ENCODE measurements at places on chromosomes 11 and 22.
A peak's percentile ranks its signal among the peaks of the same experiment; 100 is the strongest.

DNA sequence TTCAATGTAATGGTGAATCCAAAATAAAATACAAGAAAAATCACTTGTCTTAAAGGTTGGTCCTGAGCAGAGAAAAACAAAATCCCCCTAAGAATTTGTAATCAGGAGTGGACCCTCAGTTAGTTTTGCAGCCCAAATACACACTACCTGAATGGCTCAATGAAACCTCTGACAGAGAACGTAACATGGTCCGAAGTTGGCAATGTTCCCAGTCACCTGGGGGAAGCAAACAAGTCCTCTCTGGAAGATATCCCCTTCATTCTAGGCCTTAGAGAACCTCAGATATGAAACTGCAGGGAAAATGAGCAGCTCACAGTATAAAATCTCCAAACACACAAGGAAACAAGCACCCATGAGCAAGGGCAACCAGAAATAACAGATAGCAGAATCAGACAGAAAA lies 58.2 kb downstream of the MORC2 start:
- DNase-seq: no peak

DNA sequence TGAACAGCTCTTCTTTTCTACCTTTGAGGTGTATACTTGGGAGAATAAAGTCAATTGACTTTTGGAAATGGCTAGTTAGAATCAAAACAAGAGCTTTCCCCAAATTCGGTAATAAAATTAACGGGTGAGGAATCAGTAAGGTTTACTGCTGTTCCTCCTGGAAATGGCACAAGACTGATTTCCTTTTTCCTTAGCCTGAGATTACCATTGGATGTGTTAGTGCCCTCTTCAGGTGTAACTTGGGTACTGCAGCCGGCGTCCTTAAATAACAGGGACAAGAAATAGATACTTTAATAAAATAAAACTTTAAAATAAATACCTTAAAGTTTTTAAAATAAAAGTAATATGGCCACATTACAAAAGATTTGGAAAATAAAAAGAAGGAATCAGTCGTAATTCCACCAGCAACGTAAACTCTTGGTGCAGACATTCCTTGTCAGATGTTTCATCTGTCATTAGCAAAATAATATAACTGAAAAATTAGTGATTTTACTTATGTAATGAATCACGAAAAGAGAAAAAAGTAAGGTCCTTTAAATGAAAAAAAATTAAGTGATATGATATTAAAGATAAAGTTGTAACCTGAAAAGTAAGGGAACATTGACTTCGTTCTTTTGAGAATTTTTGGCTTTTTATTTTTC lies 29.7 kb downstream of the ZFTA start:
- peak; percentile 51 for DNase-seq

GRCh38 chr22:43342347-43343261 lies 568 bp downstream of the SCUBE1 start:
- no peak for DNase-seq

DNA sequence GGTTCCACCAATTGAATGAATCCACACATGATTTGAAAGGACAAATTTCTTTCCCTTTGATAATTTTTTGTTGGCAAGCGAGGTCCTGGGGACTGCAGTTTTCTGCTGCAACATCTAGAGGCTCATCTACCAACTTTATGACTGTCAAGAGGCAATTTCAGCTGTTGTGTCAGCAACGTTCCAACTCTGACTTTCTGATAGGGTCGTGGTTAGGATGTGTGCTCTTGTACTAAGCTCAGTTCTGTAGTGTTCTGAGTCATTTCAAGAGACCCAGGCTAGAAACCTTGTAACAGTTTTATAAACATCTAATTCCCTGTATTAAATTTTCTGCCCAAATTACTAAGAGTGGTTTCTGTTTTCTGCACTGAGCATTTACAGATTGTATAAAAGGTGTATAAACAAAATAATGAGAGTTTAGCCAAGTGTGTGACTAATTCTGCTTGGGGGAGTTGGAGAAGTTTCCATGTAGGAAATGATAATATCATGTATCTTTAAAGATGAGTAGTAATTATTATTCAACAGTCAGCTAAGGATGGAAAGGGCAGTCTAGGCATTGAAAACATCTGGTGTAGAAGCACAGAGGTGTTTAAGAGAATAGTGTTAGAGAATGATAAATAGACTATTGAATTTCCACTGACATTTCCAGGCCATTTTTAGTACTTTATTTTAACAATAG lies 72.2 kb downstream of the RBMXL2 start:
- no peak for DNase-seq

GRCh38 chr22:49241174-49241851 lies 586.4 kb downstream of the BRD1 start:
- DNase-seq: no peak

- no peak for DNase-seq
These were observed 1718.4 kb downstream of the LRRC4C start for GRCh38 chr11:39741066-39741465.

- DNase-seq: no peak
These were observed 1387.5 kb downstream of the BRD1 start for GRCh38 chr22:48440176-48440575.

DNA sequence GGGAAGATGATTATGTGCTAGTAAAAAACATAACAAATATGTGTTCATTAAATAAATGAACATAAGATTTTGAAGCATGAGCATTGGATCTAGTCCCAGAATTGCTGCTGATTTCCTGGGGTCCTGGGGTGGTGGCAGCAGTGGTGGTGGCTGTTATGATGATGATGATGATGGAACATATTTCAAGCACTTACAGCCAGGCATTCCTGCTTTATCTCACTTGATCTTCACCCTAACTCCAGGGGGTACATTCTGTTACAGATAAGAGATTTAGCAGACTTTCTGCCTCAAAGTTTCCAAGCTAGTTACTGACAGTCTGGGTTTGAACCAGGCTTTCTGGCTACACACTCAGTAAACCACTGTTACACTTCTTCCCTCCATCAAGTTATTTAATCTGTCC lies 5.2 kb downstream of the TRAPPC4 start:
- DNase-seq: no peak

- DNase-seq: no peak
These were observed 151.7 kb downstream of the SPON1 start for GRCh38 chr11:14114269-14114668.

- DNase-seq: no peak
These were observed 658 bp downstream of the C11orf71 start for GRCh38 chr11:114399490-114400215.

DNA sequence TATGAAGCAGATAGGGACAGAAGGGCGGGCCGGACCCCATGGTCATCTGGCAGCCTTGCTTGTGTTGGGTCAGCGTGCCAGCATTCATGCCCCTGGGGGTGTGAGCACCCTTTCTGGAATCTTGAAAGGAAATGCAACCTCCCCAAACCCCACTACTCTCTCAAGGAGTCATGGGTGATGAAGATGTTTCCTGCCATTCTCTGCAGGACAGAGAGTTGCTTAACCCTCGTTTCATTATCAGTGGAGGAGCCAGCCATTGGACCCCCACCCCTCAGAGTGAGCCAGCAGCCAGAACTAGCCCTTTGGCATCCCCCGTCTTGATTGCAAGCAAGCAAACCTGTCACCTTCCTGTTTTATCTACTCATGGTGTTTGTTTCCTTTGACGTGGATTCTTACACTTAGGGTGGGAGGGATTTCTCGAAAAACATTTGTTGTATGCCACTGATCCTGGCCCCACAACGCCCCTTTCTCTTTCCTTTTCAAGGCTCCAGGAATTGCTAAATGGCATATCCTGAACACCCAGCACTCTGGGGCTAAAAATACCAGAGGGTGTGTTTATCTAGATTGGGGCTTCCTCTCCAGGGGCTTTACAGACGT lies 258.3 kb downstream of the ETS1 start:
- no peak for DNase-seq

DNA sequence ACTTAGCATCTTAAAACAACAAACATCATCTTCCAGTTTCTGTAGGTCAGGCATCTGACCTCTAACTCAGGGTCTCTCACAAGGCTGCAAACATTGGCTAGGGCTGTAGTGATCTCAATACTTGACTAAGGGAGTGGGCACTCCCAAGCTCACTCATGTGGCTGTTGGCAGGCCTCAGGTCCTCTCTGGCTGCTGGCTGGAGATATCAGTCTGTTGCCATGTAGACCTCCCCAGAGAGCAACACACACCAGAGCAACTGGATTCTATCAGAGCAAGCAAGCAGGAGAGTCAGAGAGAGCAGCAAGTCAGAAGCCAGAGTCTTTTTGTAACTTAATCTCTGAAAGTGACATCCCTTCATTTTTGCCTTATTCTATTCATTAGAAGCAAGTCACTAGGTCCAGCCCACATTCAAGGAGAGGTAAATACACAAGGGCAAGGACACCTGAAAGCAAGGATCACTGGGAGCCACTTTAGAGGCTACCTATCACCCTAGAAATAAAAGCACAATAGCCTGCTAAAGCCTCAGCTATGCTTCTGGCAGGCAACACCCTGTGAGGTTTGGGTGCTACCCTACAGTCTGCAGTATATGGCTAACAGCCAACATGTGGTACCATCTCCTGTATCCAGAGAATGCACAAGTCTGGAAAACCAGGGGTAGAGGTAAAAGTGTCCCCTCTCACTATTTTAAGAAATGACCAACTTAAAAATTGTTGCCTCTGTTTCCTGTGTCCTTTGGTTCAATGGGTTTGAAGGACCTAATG lies 33.5 kb upstream of the CD44 start:
- no peak for DNase-seq

GRCh38 chr11:8340296-8340695 lies 76.6 kb upstream of the LMO1 start:
- no peak for DNase-seq

- no peak for DNase-seq
These were observed 87.3 kb downstream of the CCDC73 start for GRCh38 chr11:32706985-32707741.

DNA sequence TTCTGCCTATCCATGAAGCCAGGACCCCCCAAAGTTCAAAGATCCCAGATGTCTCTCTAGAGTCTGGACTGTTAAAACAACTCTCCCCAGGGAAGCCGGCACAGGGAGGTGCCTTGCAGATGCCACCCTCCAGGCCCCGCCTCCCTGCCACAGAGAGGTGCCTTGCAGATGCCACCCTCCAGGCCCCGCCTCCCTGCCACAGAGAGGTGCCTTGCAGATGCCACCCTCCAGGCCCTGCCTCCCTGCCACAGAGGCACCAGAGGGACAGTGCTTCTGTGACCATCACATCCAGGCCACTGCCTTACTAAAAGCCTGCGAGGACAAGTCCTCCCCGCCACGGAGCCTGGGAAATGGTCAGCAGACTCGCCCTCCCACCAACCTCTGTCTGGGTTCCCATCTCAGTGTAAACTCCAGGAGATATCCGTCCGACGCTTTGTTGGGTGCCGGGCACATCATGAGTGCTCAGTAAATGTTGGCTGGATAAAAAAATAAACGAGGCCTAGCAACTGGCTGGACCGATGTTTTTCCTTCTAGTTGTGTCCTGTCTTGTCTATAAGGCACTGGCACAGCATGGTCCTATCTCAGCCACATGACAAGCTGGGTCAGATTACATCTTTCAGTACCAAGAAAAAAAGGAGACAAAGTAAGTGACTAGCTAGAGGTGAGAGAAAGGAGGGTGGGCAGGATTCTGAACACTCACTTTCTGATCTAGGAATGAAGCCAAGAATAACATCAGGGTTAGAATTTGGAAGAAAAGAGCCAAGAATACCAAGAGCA lies 91.2 kb upstream of the CSNK2A3 start:
- DNase-seq: no peak

DNA sequence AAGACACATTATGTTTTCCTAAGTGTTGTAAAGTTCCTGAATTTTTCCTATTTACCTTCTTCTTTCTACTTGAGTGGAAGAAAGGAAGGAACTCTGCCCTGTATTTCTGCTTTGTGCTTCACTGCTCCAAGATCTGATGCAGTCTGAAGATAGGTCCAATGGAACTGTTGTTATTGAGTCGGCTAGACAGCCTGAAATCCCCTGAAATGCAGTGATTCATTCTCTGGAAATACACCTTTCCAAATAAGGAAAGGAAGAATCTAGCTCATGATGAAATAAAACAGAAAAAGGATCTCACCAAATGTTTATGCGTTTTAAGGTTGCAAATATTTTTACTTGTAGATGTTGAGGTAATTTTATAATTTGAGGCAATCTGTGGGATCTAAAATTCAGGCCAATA lies 322.8 kb downstream of the GUCY1A2 start:
- no peak for DNase-seq

- no peak for DNase-seq
These were observed 1.9 kb downstream of the P2RX6 start for GRCh38 chr22:21016644-21017420.

- no peak for DNase-seq
These were observed 368.7 kb upstream of the TENM4 start for GRCh38 chr11:79809487-79809886.

GRCh38 chr22:17897858-17898257 lies 123.6 kb upstream of the BID start:
- no peak for DNase-seq

GRCh38 chr11:120746376-120746775 lies 234.8 kb downstream of the GRIK4 start:
- DNase-seq: no peak

DNA sequence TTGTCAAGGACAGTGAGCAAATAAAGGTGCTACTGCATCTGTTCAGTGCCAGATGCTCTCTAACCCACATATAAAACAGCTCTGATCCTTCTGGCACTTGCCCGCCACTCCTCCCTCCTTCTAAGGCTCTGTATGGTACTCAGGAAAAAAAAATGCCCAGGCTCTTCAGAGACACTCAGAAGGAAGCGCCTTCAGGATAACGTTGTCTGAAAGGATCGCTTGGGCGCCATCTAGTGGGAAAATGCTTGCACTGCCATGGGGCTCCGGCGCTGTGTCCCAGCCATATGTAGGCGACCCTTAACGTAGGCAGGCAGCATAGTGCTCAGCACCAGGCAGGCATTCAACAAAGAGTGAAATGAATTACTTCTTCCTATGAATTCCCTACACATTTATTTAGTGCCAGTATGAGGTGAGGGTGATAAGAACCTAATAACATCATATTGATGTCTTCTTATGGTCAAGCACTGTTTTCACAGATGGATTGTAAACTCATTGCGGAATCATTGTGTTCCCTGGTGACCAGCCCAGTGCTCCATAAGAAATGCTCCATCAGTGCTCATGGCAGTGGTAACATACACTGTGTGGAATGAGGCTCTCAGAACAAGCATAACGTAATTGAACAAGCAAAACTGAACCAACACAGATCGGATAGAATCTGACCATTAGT lies 39.6 kb downstream of the PAMR1 start:
- DNase-seq: peak; percentile 44

GRCh38 chr11:102653744-102654291 lies 28.7 kb upstream of the MMP20 start:
- no peak for DNase-seq

GRCh38 chr11:62344210-62344609 lies 7.0 kb downstream of the ASRGL1 start:
- DNase-seq: no peak

- no peak for DNase-seq
These were observed 361.1 kb downstream of the ETS1 start for GRCh38 chr11:128226106-128226716.

- no peak for DNase-seq
These were observed 72.7 kb downstream of the FEZ1 start for GRCh38 chr11:125423247-125423849.

Data from stimulated activated CD8-positive, alpha-beta memory T cell treated with anti-CD3 and anti-CD28 coated beads, Interleukin-4, amount 100 ng/mL, for 1 hour (primary cell).